Cardiac fibroblast (primary cell): ENCODE measurements at places on chromosomes 5 and 9.
A peak's percentile ranks its signal among the peaks of the same experiment; 100 is the strongest.

DNA sequence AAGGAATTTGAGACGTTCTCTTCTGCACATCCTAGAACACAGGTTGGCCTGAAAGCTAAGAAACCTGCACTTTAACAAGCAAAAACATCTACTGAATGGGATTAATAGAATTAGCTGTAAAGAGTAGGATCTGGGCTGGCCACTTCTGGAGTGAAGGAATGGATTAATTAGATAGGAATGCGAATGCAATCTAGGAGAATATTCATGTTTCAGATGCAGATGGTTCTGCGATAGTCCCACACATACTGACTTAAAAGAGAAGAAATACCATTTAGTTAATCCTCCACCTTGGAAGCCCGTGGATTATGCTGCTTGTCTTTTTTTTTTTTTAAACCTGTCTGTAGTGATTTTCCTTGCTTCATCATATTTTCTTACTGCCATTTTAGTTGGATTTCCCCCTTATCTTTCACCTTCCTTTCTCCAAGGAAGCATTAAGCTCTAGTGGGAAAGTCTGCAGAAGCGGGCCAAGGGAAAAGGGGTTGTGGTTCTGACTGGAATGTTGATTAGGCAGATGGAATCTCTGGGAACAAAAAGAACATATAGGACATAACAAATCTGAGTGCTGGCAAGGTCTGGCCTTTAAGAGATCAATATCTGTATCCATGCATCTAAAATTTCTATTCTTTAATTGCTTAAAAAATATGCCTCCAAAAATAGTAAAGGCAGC lies 152.4 kb downstream of the ALDH1A1 start:
- DNase-seq, result no peak

- no peak for DNase-seq
Measured at GRCh38 chr9:136233868-136234267, 11.7 kb downstream of the QSOX2 start.

DNA sequence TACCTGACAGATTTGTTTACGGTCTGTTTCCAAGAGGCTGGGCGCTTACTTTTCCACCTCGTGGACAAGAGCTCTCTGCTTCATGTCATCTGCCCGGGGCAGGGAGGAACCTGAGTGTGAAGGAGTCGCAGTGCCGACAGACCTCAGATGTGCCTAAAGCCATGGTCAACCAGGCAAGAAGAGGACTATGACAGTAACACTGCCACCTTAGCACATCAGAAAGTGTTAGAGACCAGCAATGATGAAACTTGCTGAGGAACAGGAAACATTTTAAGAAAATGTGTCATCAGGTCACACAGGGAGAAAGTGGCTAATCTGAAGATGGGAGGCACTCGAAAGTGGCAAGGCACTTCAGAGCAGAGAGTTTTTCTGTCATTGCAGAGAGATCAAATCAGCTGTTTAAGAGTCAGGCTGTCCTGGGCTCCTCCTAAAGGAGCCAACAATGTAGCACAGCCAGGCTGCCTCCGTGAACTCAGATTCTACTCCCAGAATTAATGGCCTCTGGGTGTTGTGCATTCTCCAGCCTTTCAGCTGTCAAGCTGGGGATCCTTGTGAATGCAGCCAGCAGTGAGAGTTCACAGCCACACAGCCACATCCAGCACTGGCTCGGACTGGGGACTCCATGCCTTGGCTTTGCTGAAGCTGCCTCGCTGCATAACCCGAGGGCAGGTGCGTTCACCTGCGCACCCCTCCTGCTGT lies 94.6 kb downstream of the RAPGEF1 start:
- no peak for DNase-seq

- peak; percentile 12 for DNase-seq
Measured at GRCh38 chr9:18520416-18521047, 46.6 kb downstream of the ADAMTSL1 start.

GRCh38 chr5:150507474-150508276 lies at the start of gene NDST1:
Gene NDST1, plus strand, starts transcription at chr5:150508131. Its CDS starts 13,124 bp downstream, at chr5:150521255.
- DNase-seq, result no peak
